ENCODE measurements at places on chromosomes 3 and 15.

DNA sequence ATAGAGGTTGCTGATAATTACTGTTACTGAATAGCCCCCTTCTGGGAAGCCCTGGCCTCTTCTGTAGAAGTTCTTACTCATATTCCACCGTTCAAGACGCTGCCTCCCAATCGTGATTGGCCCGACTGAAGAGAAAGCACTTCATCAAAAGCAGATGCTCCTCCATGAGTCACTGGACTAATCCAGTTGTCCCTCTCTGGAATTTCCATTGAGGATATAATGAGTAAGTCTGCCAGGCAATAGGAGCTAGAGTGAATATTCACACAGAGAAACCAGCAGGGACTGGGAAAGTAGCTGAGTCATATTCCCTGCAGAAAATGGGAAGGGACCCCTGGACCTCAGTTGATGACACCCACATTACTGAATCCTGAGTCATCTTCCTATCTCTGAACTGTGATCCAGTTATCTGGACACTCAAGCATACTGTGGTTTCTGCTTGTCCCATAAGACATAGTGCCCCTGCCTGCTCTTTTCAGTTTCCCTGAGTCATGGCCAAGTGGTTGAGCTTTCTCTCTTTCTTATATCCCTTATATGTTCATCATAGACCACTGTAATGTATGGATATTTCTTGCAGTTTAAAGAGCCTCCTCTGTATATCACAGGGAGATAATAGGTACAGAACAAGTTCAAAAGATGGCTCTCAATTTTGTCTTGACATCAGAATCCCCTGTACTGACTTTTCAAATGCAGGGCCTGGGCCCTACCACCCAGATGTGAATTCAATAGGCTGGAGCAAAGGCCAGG lies 151.2 kb upstream of the CDIN1 start:
- no peak for DNase-seq

DNA sequence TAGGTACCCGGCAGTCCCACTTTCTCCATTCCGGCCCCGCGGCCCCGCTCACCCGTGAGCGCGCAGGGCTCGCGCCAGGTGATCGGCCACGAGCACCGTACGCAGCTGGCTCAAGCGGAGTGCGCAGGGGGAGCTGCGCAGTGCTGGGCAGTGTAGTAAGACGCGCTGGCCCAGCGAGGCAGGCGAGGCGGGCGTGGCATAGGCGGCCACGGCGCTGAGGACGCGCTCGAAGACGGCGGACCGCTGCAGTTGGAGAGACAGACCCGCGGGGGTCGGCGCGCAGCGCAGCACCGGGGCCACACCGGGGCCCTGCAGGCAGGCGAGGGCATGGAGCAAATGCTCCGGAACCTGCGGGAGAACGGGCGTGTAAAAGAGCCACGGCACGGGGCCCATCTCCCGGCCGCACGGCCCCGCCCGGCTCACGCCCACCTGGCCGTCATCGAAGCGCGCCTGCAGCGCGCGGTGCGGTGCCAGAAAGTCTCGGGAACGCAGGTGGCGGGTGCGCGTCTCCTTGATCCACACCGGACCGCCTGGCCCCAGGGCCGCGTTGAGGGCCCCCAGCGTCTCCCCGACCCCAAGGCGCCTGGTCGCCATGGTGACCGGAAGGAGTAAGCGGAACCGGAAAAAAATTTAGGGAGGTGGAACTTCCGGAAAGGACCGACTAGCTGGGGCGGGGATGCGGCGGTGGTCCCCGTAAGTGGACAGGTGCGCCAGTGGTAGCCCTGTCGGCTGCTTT lies at the start of gene DALRD3:
DALRD3 (minus strand) TSS at position 610 of the 736 bp plus-strand sequence; CDS start at position 594, 16 bp downstream.
- DNase-seq = no peak

DNA sequence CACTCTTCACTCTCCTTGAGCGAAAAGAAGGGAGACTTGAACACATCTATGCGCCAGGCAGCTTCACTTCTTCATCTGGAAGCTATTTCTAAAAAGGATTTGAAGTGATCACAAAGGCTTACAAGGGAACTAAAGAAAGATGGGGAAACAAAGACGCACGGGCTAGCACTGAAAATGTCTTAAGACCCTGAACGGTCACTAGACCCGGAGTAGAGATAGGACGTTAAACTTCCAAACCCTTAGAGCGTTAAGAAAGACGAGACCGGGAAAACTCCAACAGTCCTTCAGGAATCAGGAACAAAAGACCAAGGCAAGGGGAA lies 47.5 kb upstream of the EPHB3 start:
- no peak for DNase-seq

GRCh38 chr15:55659481-55659880 lies 71.3 kb upstream of the PYGO1 start:
- no peak for DNase-seq

- no peak for DNase-seq
Observed at GRCh38 chr3:120021523-120021922, 72.7 kb downstream of the GSK3B start.

- DNase-seq = no peak
Observed at GRCh38 chr3:183629546-183630301, 5.7 kb upstream of the KLHL24 start.

GRCh38 chr3:3074551-3075257 lies 35.5 kb downstream of the IL5RA start:
- no peak for DNase-seq

DNA sequence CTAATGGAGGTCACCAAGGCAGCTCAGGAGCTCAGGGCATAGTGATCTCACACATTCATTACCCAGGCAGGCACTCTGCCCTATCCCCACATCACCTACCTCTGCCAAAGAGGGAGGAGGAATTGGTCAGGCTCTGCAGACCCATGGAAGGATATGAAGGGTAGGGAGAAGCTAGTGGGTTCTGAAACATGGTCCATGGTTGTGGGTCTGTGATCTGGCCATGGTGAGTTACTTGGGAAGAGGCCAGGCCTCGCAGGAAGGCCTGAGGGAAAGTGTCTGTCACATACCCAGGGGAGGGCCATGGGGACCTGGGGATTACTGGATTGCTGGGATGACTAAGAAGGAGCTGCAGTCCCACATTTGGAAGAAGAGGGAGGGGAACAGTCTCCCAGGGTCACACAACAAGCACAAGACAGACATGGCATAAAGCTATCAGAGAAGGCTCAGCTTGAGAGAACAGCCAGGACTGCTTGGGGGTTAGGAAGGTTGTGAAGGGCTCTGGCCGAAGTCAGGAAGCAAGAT lies 1.4 kb upstream of the PRSS50 start:
- DNase-seq = no peak

DNA sequence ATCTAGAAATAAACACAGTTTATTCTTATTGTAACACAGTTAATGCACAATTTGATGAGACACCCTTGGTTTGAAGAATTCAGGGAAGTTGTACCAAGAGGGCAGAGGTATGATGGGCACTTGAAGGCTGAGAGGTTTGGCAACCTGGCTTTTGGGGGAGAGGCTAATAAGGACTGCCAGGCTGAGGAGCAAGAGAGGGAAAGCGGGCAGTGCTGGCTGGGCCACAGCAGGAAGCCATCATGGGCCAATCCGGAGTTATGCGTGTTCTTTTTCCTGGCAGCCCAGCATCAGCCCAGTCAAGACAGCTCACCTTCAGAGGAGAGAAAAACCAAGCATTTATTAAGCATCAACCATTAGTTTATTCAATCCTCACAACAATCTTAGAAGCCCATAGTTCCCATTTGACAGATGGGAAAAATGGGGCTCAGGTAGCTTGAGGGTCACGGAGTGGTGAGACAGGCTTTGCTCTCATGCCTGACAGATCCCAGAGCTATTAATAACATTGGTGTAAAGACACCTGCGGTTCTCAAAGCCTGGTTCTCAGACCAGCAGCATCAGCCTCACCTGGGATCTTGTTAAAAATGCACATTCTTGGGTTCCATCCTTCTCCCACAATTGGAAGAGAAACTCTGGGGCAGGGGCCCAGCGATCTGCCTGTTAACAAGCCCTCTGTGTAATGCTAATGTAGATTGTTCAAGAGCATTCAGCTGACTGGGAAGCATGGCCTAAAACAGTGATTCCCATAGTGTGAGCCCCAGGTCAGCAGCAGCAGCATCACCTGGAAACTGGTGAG lies 183.7 kb downstream of the NTRK3 start:
- no peak for DNase-seq

GRCh38 chr15:88800738-88801137 lies 2.5 kb upstream of the ACAN start:
- DNase-seq = no peak

DNA sequence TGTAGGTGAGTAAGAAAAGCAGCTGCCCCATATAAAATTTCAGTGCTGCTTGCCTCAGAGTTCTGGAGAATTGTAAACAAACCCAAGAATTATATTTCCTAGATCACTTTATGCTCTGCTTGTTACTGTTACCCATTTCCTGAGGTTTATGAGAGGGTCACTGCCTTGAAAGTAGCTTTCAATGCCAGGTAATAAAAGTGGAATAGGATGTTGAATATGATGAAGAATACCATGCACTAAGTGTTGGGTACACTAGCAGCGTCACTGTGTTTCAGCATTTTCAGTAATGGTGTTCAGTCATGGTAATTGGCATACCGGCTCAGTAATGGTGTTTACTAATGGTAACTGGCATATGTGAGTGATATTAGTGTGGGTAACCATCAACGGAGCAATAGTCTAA lies 449.8 kb upstream of the TPRG1 start:
- no peak for DNase-seq

- DNase-seq = no peak
Observed at GRCh38 chr3:117873249-117873600, 1161.4 kb downstream of the IGSF11 start.

DNA sequence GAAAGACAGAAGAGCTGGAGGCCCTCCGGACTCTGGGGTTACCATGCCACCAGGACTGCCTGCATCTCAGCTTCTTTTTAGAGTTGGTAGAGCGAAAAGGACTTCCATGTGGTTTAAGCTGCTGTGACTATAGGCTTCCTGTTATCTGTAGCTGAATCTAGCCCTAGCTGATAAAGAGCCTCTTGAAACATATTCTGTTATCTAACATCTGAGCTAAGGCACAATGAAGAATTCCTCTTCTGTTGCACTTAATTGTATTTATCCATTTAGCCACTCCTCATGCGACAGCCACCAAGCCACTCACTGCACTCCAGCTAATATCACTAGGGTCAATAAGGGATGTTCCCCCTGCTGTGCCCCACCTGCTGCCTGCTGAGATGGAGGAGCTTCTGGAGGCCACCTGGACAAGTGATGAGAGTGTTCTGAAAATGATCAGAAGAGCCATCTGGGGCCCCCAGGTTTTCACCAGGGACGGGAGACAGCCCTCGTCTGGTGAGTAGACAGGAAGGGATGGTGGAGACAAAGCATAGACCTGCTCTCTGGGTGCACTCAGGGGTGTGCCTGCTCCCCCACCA lies 94.6 kb upstream of the PLXNA1 start:
- no peak for DNase-seq

DNA sequence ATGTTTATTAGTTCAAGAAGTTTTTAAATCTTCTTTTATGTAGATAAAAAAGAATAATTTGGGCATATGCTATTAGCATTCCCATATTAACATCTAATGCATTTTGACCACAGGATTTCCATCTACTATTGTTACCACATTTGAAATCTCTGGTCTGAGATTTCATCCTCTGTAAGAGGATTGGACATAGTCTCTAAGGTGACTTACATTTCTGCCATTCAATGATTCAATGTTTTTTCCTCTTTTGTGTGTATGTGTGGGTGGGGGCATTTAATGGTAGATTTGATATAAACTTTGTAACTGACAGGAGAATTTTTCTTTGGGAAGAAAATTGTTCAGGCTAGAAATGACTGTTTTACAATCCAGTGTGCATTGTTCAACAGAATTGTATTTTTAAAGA lies 307.3 kb upstream of the RBMS3 start:
- DNase-seq = no peak

DNA sequence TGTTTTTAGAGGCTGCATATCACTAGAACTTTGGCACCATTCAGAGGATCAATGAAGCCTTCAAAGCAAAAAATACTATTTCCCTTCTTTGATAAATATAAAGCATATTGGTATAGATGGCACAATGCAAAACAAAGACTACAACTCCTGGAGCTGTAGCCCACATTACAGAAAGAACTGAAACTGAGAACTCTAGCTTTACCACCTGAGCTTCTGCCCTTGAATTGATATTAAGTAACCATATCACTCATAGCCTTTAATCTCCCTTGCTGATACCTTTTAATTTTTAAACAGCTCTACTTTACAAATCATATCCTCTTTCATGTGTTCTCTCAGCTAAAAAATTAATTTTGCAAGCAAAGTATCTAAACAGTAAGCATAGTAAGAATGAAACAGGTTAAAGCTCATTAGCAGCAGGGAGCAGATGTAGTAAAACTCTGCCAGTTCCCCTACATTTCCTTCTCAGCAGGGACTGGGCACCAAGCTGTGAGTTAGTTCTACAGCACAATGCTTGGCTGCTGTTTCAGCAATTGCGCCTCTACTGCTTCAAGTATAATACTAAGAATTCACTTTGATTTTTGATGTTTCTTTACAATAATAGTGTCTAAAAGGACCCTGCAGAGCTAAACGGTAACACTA lies 97.9 kb upstream of the NANOGP8 start:
- no peak for DNase-seq

DNA sequence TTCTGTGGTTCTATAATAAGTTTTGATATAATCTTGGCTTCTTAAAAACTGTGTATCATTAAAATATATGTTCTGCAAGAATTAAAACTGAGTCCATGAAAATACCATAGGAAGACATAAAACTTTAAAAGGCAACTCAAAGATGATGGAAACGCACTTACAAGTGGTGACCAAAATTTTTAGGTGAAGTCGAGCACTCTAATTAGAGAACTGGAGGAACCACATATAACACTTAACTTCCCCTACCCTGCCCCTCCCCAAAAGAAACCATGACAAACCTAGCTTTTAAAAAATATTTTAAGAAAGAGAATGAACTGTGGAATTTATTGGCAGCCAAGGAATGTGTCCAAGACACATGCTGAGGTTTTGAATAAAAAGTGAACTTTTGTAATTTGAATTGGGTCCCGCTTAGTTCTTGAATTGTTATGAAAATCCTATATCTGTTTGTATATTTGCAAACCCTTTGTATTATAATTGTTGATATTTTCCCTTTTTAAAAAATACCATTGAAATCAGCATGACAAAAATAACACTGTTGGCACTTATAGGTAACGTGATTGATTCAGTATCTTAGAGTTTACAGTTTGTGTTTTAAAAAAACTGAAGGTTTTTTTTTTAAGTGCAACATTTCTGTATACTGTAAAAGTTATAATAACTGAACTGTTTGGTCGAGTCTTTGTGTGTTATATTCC lies 7.7 kb downstream of the NR2F2 start:
- DNase-seq = no peak

DNA sequence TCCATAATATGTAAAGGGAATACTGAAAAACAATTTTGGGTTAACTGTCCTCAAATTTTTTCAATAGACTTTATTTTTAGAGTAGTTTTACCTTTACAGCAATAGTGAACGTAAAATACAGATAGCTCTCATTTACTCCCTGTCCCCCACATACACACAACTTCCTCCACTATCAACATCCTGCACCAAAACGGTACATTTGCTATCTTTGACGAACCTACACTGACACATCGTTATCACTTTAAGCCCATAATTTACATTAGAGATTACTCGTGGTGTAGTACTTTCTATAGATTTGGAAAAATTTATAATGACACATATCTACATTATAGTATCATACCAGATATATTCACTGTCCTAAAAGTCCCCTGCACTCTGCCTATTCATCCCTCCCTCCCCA lies 16.9 kb upstream of the P2RY1 start:
- DNase-seq = no peak

- no peak for DNase-seq
Observed at GRCh38 chr3:129315223-129315997, 36.7 kb downstream of the HMCES start.

All from esophagus squamous epithelium (tissue), 5 donors.